Urinary bladder (tissue), 4 donors: ENCODE measurements at places on chromosomes 7 and 10. TPM values are rescaled to one million over a fixed set of nuclear protein-coding genes. Genes with fewer than 3 reads are reported as not detected.

DNA sequence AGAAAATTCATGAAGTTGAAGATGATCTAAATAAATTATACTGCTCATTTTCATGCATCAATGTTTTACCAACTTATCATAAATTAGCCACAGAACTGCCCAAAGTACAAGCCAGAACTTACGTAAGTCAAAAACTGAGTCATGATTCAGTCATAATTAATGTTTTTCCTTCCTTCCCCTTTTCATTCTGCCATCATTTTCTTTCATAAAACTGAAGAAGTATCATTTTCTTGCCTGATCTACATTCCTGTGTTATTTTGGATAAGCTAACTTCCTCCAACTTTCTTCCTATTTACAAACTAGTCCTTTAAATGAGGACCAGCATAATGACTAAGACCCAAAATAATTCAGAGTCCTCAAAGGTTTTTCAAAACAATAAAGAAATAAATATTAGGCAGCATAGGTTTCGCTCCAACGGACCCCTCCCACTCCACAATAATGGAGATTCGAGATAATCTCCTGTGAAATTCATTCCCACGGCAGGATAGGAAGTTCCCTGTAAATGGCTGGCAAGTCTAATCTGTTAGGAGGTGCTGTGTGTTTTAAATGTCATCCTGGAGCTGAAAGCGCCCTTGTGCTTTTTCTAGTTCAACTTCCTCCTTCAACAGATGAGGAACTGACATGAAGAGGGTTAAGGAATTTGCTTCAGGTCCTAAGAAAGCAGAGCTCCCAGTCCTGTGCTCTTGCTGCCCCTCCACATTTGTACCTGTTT, 218.9 kb downstream of the DOCK4 start:
- no peak for DNase-seq

DNA sequence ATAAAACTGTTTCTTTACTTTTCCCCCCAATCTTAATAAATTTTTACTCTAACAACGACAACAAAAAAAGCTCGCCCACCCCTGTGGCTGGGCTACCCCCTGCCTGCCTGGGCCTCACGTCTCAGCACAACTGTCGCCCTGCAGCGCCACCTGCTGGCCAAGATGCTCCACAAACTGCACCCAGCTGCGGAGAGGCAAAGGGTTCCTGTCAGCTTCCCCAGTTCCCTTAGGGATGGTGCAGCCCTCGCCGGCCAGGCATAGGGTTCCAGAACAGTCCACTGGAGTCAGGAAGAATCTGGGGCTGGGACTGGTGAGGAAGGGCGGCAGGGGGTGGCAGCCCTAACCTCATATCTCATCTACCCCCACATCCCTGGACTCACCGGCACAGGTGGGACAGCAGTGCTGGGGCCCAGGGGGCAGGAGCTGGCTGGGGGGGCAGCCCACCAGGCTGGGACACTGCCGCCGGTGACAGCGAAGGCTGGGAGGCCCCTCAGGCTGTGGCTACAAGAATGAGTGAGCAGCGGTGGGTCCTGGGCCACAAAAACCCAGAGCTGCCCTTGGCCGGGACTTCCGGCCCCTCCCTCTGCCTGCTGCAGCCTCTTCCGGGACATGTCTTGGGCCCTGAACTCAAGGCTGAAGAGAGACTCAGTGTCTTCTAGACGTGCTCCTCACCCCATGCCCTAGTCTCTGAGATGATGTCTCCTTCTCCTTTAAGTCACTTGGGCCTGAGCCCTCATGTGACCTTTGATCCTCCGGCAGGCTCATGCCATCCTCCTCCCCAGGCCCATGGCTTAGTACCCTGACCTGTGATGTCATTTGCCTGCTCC, 21.2 kb downstream of the ATP6V1F start:
- DNase-seq: no peak

DNA sequence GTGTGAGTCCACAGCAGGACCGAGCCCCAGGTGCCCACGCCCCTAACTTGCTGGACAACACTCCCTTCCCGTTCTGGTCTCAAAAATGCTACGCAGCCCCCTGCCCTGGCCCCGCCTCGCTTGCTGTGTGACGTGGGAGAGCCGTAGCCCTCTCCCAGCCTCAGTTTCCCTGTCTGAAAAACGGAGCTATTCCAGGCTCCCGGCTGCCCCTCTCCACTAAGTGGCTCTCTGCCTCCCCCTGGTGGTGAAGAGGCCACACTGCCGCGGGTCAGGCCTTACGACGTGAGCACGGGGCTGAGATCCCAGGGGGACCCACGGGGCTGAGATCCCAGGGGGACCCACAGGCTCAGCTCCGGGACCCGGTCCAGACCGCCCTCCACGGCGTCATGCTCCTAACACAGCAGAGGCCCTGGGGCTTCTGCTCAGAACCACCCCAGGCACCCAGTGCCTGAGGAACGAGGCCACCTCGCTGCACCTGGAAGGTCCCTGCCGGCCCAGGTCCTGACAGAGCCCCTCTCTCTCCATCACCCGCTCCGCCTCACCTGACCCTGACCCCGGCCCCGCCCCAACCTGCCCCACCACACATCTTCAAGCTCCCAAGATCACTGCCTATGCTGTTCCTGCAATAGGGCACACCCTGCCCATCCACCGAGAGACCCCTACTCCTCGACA, 26.7 kb downstream of the MICALL2 start:
- no peak for DNase-seq

DNA sequence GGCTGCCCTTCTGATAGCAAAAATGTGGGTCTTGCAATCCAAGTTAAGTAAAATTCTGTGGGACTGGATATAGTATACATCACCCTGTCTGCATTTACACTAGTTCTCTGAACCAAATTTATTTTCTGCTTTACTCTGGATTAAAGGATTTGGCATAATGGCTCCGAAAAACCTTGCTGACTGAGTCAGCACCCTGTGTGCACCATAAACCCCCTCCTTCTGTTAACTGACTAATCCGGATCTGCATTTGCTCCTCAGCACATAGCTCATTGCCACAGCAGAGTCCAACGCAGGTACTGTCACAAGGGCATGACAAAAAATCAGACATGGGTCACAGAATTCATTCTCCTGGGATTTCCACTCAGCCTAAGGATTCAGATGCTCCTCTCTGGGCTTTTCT, 1.3 kb downstream of the OR2A5 start:
- DNase-seq: no peak

DNA sequence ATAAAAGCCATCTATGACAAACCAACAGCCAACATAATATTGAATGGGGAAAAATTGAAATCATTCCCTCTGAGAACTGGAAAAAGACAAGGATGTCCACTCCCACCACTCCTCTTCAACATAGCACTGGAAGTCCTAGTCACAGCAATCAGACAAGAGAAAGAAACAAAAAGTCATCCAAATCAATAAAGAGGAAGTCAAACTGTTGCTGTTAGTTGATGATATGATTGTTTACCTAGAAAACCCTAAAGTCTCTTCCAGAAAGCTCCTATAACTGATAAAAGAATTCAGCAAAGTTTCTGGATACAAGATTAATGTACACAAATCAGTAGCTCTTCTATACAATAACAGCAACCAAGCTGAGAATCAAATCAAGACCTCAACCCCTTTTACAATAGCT, 285.1 kb upstream of the PHF14 start:
- DNase-seq: no peak

Gene GNG11
- total RNA-seq: 48.1 TPM
